ENCODE measurements at places on chromosomes 1 and 21.

GRCh38 chr1:66050123-66050522, 257.4 kb downstream of the PDE4B start:
- no peak for DNase-seq

- no peak for DNase-seq
These were observed 117.1 kb downstream of the NRIP1 start for GRCh38 chr21:14947613-14948160.

DNA sequence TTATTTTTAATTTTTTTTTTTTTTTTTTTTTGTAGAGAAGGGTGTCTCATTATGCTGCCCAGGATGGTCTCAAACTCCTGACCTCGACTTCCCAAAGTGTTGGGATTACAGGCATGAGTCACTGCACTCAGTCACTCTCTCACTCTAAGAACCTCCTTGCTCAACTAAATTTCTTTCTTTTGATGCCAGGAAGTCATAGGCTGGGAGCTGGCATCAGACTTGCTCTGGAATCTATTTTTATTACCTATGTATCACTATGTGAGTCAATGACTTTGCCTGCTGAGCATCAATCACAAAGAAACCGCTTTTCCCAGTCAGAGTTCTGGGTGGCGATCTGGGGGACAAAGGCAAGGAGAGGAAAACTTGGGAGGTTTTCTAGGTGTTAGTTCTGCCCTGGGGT, 35.5 kb upstream of the PARP1 start:
- DNase-seq: no peak

GRCh38 chr1:41098730-41099460, 77.4 kb upstream of the SLFNL1 start:
- no peak for DNase-seq
